ENCODE measurements at places on chromosomes 6 and 20. TPM values are rescaled to one million over a fixed set of nuclear protein-coding genes. Genes with fewer than 3 reads are reported as not detected.

DNA sequence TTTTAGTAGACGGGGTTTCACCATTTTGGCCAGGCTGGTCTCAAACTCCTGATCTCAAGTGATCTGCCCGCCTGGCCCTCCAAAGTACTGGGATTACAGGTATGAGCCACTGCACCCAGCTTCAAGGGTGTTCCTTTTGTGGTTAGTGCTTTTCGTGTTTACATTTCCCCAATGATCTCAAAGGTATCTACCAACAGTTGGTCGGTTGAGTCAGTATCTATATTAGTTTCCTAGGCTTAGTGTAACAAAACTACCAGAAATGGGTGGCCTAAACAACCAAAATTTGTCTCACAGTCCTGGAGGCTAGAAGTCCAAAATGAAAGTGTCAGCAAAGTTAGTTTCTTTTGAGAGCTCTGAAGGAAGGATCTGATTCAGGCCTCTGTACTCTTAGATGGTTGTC, 30.1 kb downstream of the CASP8AP2 start:
- DNase-seq, result no peak

- DNase-seq, result no peak
These were observed 42.7 kb downstream of the TOX2 start for GRCh38 chr20:43957392-43957791.

DNA sequence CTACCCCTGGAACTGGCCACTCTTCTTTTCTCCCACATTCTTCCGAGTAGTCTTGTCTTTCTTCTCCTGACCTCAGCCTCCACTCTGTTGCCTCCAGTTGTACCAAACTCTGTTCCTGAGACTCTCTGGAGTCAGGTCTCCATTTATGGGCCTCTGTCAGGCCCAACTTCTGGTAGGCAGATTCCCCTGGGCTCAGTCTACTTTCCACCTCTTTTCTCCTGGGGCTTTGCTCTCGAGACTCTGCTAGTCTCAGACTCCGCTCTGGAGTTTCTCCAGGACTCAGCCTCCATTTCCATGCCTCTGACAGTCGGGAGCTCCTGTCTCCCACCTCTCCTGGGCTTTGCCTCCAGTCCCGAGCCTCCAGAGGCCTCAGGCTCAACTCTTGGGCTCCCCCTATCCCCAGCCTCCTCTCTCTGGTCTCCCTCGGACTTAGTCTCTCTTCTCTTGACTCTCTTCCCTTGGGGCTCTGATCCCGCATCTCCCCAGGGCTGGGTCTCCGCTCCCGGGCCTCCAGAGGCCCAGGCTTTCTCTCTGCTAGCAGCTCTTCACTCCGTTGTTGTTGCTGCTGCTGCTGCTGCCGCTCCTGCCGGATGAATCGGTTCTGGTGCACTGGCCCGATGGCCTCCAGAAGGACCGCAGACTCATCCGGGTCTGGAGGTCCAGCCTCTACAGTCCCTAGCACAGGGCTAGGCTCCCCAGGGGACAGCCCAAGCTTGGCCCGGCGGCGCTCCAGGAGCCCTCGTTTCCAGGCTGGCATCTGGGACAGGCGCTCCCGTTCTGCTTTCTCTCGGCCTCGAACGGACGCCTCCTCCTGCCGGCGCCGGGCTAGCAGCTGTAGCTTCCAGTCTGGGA, 1.1 kb downstream of the PPP1R18 start:
- DNase-seq, result peak; percentile 47

DNA sequence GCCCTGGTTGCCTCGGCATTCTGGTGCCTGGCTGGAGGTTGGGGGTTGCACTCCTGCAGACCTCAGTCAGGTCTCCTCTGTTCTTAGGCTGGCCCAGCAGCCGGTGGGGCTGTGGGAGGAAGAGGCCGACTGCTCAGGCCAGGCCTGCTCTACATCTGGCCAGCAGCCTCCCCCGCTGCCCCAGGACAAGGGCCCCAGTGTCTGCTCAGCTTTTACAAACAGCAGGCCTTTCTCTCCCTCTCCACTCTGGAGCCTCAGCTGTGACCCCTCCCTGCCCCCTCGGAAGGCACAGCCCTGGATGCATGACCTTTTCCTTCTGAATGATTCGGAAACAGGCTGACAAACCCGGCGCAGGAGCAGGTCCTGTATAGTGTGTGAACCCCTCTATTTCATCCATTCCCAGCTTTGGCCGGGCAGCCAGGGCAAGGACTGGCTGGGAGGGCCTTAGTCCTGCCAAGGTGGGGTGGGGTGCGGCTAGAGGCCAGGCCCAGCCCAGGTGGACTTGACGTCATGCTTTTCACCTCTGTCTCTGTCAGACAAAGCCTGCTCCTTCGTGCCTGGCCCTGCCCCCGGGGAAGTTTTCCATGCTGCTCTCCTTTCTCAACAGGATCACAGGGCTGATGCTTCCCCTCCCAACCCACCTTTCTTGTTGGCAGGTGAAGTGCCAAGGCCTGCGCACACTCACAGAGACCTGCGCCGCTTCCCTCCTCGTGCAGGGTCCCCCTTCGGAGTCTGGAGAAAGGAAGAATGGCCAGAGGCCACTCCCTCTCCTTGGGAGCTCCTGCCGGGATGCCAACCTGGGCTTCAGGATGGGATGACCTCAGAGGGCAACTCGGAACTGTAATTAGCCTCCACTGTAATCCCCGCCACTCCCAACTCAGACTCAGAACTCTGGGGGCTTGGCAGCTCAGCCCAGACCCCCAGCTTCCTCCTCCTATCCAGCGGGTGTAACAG, 10.1 kb upstream of the ITPR3 start:
- DNase-seq, result no peak

DNA sequence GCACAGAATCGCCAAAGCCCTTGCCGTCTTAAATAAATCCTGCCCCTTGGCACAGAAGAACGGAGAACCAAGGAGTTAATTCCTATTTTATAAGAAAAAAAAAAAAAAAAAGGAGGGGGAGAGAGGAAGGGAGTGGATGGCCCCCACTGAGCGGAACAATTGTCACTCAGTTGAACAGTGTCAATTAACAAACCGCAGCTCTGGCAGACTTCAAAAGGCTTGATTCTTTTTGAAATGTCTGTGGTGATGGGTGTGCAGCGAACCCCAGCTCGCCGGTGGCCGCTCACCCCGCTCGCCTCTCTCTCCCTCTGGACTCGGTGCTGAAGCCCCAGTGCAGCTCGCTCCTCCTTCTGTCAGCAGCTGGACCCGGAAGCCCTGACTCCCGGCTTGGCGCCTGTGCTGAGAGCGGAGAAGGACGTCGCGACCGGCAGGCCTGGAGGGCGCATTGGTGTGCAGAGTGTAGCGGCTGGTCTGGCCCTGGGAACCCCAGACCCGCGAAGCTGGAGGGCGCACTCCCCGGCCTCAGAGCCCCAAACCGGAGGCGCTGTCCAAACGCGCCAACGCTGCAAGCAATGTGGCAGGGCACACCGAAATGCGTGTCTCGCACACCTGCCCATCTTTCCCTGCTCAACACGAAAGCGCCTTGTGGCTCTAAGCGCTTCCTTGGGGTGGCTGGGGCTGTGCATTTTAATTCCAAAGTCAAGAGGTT, 3.4 kb downstream of the LINC00237 start:
- peak; percentile 33 for DNase-seq

SERPINB1 gene
- total RNA-seq, result 21.8 TPM
